ENCODE measurements at places on chromosomes 3 and 15. TPM values are rescaled to one million over a fixed set of nuclear protein-coding genes. Genes with fewer than 3 reads are reported as not detected.

The IL16 gene
- 3.7 TPM for total RNA-seq

The FBXO40 gene
- total RNA-seq, result 182 TPM

The MEX3B gene
- total RNA-seq, result 4.0 TPM

The CHRNA5 gene
- total RNA-seq, result 3.7 TPM

The LRRK1 gene
- total RNA-seq, result 2.7 TPM

The CNTN4 gene
- 2.5 TPM for total RNA-seq

The FRMD5 gene
- 43.0 TPM for total RNA-seq

The CNOT10 gene
- 17.9 TPM for total RNA-seq

The EPHB3 gene
- total RNA-seq, result 1.6 TPM

The LMCD1 gene
- 48.1 TPM for total RNA-seq

The MYLK gene
- total RNA-seq, result 10.1 TPM

The PIAS1 gene
- 26.1 TPM for total RNA-seq

The ARNT2 gene
- total RNA-seq, result 4.9 TPM

The PTX3 gene
- total RNA-seq, result 0.16 TPM

The ZNF280D gene
- 20.8 TPM for total RNA-seq

The MKRN2OS gene
- not detected for total RNA-seq

The CD96 gene
- total RNA-seq, result 0.35 TPM

The KBTBD12 gene
- 29.7 TPM for total RNA-seq

The RASGRP1 gene
- total RNA-seq, result 0.46 TPM

The MESP1 gene
- total RNA-seq, result 7.4 TPM

The SCAANT1 gene
- total RNA-seq, result not detected

The RPL39L gene
- total RNA-seq, result 5.9 TPM

The WWTR1 gene
- 42.6 TPM for total RNA-seq

The CCR5 gene
- total RNA-seq, result 0.49 TPM

The UBA7 gene
- 23.1 TPM for total RNA-seq

The RAB8B gene
- 12.3 TPM for total RNA-seq

The PRICKLE2 gene
- 7.7 TPM for total RNA-seq

The PLSCR2 gene
- not detected for total RNA-seq

The CYP1A1 gene
- 0.32 TPM for total RNA-seq

The ACKR2 gene
- 0.89 TPM for total RNA-seq

The THPO gene
- total RNA-seq, result 0.35 TPM

The SUMF1 gene
- total RNA-seq, result 8.4 TPM

The PAQR9 gene
- 13.7 TPM for total RNA-seq

The ASB14 gene
- total RNA-seq, result 9.0 TPM

The GOLGA8O gene
- 1.5 TPM for total RNA-seq

The AGBL1 gene
- total RNA-seq, result not detected

The IL17RC gene
- total RNA-seq, result 33.7 TPM

The GOLGA6L10 gene
- total RNA-seq, result 0.14 TPM

The VILL gene
- total RNA-seq, result 4.4 TPM

The APOD gene
- 327 TPM for total RNA-seq

The WDR72 gene
- not detected for total RNA-seq

Data from Right ventricle myocardium inferior (tissue), 1 donor.